ENCODE measurements at places on chromosomes 11 and 22.

DNA sequence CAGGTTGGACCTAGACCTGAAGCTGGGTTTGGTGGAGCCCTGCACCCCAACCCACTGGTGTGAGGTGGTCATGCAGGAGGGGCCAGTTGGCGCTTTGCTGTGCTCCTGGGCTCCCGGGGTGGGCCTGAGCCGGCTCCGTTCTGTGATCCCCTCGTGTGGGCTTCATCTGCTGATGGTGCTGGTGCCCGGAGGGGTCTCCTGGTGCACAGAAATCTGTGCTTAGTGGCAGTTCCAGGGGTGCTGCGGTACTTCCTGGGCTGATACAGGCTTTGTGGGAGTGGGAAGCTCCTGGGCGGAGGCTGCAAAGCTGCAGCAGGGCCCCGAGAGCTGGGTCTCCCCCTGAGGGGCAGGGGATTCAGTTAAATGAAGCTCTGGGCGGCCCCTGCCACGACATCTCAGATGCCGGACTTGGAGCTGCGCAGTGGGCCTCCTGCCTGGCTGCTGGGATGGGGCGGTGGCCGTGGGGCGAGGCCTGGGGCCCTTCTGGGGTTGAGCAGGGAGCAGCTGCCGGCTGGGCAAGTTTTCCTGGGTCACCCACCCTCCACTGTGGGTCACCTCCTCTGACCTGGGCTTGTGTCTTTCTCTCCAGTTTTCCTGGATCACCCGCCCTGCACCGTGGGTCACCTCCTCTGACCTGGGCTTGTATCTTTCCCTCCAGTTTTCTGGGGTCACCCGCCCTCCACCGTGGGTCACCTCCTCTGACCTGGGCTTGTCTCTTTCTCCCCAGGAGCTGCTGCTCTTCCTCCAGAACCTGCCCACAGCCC is 410.5 kb downstream of the TBC1D22A start:
- H3K27me3 ChIP-seq: no peaks in the 10 kb centered on the region
- no peak for DNase-seq
- no peaks in the 10 kb centered on the region for H3K4me1 ChIP-seq
- H3K36me3 ChIP-seq: no peaks in the 10 kb centered on the region
- no peak overlapping the region for H3K4me3 ChIP-seq

- no peak for DNase-seq
- no peak overlapping the region for H3K4me3 ChIP-seq
- H3K27ac ChIP-seq: no peak overlapping the region
- H3K36me3 ChIP-seq: no peaks in the 10 kb centered on the region
- no peaks in the 10 kb centered on the region for H3K27me3 ChIP-seq
These were observed 2284.5 kb downstream of the LRRC4C start for GRCh38 chr11:39174965-39175364.

GRCh38 chr11:94305146-94305545 is 766 bp downstream of the IZUMO1R start:
- no peak overlapping the region for H3K4me3 ChIP-seq
- H3K27me3 ChIP-seq: no peaks in the 10 kb centered on the region
- H3K36me3 ChIP-seq: no peaks in the 10 kb centered on the region
- H3K27ac ChIP-seq: no peak overlapping the region

GRCh38 chr22:33832558-33833151 is 87.6 kb downstream of the LARGE1 start:
- no peaks in the 10 kb centered on the region for H3K4me1 ChIP-seq
- no peaks in the 10 kb centered on the region for H3K36me3 ChIP-seq
- H3K27ac ChIP-seq: no peak overlapping the region
- no peak for DNase-seq
- no peak overlapping the region for H3K4me3 ChIP-seq

DNA sequence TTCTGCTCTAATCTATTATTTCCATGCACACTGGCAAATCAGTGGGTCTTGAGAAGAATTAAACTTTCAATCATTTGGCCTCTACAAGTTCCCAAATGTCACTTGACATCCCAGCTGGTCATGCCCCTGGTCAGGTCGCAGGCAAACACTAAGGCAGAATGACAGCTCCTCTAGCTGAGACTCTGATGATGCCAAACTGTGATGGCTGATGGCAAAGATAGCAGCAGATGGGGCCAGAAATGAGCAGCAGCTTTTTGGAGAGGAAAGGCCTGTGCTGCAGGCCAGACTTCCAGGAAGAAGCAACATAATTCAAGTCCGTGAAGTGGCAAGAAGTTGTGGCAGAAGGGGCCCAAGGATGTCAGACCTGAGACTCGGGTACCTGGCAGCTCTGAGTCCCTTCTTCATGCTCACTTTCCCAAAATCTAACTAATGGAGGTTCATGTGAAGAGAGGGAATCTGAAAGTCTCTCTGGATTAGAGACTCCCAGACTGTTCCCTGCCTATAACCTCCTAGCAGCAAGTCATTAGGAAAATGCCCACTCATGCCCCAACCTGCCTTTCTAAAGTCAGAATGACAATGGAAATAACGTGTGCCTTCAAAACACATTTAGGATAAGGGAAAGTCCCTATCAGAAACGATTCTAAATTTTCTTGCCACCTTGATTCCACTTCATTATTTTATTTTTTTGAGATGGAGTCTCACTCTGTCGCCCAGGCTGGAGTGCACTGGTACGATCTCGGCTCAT is 9.4 kb upstream of the PMM1 start:
- no peaks in the 10 kb centered on the region for H3K36me3 ChIP-seq
- peaks cover 9% of the 10 kb centered on the region for H3K4me1 ChIP-seq
- no peak overlapping the region for H3K4me3 ChIP-seq
- no peak for DNase-seq
- H3K27me3 ChIP-seq: no peaks in the 10 kb centered on the region

DNA sequence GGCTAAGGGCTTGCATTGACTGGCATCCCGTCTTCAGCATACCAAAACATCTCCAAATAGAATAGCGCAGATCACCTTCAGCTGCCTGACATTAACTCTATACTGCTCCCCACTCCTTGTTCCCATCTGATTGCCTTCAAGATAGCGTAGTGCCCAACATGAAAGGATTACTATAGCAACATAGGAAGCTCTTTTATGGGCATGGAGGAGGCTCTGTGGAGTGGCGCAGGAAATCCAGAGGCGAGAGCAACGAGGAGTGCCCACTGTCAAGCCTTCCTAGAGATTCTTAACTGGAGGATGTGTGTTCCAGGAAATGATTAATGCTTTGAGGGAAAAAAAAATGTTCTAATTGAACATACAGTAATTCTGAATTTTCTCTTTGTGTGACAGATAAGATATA is 213.3 kb downstream of the CADM1 start:
- DNase-seq: no peak
- H3K27me3 ChIP-seq: no peaks in the 10 kb centered on the region
- no peak overlapping the region for H3K27ac ChIP-seq
- no peak overlapping the region for H3K4me3 ChIP-seq
- no peaks in the 10 kb centered on the region for H3K4me1 ChIP-seq
- no peaks in the 10 kb centered on the region for H3K36me3 ChIP-seq

- H3K36me3 ChIP-seq: no peaks in the 10 kb centered on the region
- no peak for DNase-seq
- H3K27ac ChIP-seq: no peak overlapping the region
- no peak overlapping the region for H3K4me3 ChIP-seq
- H3K4me1 ChIP-seq: peaks cover 15% of the 10 kb centered on the region
These were observed 3.4 kb downstream of the CHORDC1 start for GRCh38 chr11:90219438-90219837.

DNA sequence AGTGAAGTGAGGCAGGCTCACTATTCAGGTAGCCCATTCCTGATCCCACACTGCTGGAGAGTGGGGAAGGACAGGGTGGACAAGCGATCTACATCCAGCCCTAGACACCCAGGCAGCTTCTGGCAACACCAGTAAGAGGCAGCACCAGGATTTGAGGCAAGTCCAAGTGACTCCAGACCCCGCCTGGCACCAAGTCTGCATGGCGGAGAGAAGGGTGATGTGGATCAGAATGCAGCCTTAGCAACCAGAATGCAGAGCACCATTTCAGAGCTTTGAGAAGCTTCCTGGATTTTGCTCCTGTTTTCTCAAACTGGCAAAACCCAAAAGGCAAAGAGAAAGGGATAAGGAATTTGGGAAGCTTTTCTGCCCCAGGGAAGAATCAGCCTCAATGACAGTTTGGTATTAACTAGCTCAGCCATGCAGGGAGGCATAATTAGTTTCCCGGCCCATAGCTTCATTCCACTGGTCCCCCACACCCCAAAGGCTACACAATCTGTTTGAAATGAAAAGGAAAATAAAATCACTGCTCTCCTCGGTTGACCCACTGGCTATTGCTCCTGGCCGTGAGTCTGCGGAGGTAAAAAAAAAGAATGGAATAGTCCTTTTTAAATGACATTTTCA is 17.3 kb downstream of the GALNT18 start:
- no peak overlapping the region for H3K4me3 ChIP-seq
- H3K27me3 ChIP-seq: no peaks in the 10 kb centered on the region
- no peak overlapping the region for H3K27ac ChIP-seq

DNA sequence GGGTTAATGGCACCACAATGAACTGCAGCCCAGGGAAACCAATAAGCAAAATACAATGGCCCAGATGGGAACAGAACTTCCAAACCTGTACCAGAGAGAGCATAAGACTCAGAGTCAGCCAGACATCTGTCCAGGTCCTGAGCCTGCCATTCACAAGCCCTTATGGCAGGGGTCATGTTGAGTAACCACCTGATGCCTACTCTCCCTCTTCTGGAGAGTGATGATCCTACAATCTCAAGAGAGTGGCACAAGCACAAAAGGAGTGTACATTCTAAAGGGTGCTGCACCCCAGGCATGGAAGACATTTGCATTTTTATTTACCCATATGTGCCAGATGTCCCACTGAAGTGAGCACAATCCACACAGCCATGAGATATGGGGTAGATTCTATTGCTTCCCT is 10.6 kb downstream of the TENM4 start:
- DNase-seq: no peak
- H3K27me3 ChIP-seq: no peaks in the 10 kb centered on the region
- no peaks in the 10 kb centered on the region for H3K36me3 ChIP-seq
- no peak overlapping the region for H3K27ac ChIP-seq
- no peak overlapping the region for H3K4me3 ChIP-seq
- no peaks in the 10 kb centered on the region for H3K4me1 ChIP-seq

DNA sequence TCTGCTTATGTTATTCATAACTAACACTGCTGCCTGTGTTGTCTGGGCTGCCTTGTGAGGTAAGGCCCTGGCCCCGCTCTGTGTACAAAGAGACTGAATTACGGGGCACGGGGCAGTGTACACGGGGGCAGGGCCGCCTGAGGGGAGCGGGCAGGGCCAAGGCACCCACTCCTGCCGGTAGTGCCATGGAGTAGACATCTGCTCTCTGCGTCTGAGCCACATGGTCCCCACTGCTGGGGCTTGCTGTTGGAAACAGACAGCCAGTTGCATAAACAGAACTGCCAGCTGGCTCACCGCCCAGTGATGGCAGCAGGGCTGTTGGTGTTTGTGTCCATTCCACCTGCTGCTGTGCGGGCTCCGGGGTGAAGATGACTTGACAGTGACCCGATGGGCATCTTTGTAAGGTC is 19.8 kb downstream of the FAM118A start:
- DNase-seq: no peak
- no peaks in the 10 kb centered on the region for H3K27me3 ChIP-seq
- H3K4me3 ChIP-seq: no peak overlapping the region
- H3K27ac ChIP-seq: no peak overlapping the region

GRCh38 chr11:73236205-73236765 is 18.2 kb downstream of the P2RY2 start:
- no peak overlapping the region for H3K4me3 ChIP-seq
- H3K27me3 ChIP-seq: no peaks in the 10 kb centered on the region
- peaks cover 4% of the 10 kb centered on the region for H3K4me1 ChIP-seq
- H3K36me3 ChIP-seq: no peaks in the 10 kb centered on the region

DNA sequence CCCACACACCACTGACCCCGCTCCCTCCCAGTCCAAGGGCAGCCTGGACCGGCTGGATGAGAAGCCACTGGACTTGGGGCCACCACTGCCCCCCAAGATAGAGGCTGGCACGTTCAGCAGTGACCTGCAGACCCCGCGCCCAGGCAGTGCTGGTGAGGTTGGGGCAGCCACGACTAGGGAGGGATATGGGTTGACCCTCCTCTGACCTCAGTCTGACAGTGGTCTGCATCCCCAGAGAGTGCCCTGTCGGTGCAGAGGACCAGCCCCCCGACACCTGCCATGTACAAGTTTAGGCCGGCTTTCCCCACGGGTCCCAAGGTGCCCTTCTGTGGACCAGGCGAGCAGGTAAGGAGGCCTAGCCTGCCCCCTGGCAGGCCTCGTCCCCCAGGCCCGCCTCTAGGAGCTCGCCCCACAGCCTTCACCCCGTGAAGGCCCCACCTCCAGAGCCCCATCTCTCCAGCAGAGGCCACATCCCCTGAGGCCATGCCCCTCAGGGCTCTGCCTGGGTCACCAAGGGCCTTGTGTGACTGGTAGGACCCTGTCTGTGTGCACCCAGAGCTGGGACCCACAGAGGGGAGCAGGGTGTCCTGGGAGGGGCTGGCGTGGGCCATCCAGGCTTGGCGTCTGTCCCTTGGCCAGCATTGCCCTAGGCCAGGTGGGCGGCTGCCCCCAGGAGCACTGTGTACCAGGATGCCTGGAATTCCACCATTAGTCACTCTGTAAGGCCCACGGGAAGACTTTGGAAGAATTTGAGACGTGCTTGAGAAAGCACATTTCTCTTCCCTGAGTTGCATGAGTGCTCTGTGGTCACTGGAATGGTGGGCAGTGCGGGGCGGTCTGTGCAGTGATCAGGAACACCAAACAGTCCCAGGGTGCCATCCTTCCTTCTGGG is 9.4 kb downstream of the CCDC188 start:
- no peak overlapping the region for H3K4me3 ChIP-seq
- H3K27me3 ChIP-seq: no peaks in the 10 kb centered on the region
- DNase-seq: no peak
- no peaks in the 10 kb centered on the region for H3K36me3 ChIP-seq

DNA sequence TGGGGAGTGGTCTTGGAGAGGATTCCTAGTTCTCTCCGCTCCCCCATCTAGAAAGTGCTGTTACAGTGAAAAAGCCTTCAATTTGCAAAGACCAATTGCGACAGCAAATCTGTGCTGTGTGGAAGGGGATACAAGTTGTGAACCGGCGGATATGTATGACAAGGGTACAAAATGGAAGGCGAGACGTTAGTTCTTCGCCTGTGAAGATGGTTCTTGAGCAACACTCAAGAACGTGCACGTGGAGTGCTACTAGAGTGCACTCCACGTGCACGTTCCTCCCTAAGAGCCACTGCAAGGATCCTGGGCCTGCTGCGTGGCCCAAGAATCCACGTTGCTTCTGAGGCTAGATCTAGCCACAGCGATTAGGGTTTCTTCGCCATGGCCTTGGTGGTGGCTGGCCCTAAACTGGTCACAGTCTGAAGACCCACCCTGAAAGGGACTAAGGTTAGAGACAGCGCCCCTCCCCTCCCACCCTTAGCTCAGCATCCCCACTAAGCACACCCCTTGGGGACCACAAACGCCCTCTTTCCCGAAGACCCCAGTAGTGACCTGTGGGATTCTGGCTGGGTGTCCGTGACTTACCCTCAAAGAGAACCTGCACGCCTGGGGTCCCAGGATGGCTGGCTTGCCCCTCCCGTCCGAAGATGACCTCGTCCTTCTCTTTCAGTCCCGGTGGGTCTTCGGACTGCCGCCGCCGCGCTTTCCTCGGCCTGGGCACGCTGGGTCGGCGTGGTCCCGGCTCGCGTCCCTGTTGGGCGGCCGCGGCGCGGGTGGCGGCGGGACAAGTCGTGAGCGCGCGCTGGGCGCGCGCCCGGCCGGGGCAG is 519 bp upstream of the PDE3B start:
- peak overlapping the region; percentile 79 for H3K4me3 ChIP-seq
- no peak for DNase-seq
- H3K36me3 ChIP-seq: no peaks in the 10 kb centered on the region

GRCh38 chr22:40036591-40037225 is 42.0 kb downstream of the FAM83F start:
- peak; percentile 75 for DNase-seq
- no peaks in the 10 kb centered on the region for H3K27me3 ChIP-seq
- no peaks in the 10 kb centered on the region for H3K36me3 ChIP-seq
- H3K4me3 ChIP-seq: no peak overlapping the region
- no peak overlapping the region for H3K27ac ChIP-seq
